ENCODE measurements at places on chromosomes 6 and 20.

DNA sequence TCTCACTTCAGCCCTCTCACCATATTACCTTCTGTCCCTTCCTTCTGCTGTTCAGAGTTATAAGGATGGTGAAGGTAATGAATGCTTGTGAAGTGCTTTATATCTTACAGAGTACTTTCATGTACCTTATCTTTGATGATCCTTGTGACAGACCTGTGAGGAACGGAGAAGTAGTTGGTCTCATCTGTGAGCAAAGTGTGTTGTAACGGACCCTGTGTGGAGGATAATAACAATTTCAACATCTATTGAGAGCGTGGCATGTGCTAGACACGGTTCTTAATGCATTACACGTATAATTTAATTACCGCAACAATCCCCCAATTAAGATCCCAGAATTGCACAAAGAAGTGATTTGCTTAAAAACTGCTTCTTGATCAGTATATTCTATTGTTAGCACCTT, 124.6 kb downstream of the ANKS1A start:
- no peak for DNase-seq

DNA sequence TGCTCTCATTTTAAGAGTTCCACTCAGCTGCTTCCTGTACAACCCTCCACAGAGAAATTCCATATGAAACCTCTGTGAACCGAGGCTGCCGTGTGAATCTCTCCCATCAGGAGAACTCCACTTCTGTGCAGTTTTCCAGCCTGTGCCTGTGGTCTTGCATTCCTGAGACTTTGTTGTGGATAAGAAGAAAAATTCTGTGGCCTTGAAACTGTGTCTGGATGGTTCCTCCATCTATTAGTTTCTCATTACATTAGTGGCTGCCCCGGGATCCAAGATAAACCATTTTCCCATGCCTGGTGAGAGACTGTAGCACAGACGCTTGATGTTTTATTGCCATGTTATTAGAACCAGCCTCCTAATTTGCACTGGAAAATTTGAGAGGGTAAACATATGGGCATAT, 40.8 kb upstream of the TIAM2 start:
- DNase-seq = no peak

DNA sequence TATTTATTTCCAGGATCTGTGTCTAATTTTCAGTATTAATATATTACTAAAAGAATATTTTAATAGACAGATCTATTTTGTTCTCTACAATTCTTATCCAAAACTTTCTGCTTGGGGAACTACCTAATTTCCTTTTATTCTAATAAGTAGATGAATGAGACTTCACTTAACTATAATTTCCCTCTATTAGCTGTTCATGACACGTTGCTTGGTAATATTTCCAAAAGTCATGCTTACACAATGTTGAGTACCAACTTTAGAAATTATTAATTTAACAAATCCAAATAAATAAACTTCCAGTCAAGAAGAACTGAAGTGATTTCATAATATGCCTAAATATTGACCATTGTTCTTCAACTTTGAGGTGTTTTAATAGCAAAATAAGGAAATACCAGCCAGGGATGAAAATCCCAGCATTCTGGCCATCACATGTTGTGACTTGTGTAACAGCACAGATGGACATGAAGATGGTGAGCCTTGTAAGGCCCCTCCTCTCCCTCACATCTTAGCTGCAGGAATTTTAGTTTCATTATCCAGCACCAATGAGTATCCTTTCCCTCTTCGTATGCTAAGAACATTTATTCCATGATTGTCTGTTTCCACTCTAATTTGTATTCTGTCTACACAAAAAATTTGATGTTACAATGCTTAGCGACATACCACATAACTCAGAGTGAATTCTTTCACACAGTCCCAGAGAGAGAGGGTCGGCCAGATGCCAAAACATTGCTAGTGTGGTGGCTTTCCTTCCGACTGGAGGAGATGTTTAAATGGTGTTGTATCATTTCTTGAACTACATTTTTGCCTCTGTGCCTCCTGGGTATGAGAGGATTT, 137.5 kb downstream of the FOXA2 start:
- no peak for DNase-seq

DNA sequence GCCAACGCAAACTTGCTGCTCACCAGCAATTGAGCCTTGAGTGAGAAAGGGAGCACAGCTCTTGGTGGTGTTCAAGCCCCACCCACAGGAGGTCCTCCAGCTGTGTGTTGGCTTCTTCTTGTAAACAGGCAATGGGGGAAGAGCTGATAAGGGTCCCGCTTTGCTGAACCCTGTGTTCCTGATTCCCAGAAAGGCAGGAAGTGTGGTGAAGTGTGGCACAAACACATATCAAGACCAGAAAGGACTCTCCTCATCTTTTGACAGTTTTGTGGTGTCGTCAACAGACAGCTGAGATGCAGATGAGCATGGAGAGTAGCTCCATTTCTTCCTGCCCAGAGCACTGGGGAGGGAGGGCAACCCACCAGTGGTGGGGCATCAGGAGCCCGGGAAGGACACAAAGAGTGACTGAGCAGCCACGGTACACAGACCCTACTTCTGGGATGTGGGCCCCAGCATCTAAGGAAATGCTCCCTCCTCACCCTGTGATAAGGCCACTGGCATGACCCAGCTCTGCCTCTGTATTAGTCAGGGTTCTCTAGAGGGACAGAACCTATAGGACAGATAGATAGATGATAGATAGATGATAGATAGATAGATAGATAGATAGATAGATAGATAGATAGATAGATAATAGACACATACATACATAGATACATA, 188.9 kb upstream of the TAB2 start:
- peak; percentile 76 for DNase-seq

DNA sequence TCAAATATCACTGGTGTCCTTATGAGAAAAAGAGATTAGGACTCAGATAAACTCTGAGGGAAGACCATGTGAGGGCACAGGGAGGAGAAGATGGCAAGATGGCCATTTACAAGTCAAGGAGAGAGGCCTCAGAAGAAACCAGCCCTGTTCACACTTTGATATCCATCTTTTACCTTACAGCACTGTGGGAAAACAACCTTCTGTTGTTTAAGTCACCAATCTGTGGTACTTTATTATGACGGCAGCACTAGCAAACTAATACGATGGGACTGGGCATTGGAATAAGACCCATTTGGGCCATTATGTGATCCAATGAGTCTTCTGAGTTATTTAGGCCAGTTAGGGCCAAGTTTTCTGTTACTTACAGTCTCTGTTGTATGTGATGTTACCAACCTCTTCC, 26.4 kb upstream of the CD2AP start:
- DNase-seq = no peak

DNA sequence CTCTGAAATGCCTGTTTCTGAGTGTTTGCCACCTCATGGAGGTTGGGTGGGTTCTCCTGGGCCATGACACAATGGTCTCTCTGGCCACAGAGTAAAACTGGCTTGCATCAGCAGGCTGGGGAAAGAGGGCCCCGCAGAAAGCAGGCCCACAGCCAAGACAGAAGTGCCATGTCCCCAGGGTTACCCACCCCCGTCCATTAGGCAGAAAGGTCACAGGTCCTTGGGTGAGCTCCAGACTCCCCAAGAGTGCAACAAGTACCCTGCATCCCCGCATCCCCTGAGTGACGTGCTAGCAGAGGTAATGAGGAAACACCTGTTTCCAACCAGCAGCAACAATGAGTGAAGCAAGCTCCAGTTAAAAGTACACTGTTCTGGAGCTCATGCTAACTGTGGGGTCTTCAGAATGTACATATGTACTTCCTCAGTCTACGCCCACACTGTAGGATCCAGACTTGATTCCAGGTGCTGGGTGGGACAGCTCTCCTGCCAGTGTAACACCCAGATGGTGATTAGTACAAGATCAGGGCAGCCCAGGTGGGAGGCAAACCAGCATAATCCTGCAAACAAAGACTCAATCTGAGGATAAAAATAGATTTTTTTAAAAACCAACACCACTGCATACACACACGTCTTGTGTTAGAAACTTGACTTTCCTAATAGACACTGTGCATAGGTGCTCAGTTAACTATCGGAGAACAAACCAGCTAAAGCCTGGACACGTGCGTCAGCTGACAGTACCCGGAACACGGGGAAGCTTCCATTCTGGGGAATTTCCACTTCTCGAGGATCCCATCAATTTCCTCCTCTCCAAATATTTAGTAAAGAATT, 31.5 kb downstream of the RRBP1 start:
- no peak for DNase-seq

GRCh38 chr6:149929422-149929821, 6.5 kb upstream of the RAET1G start:
- DNase-seq = no peak

DNA sequence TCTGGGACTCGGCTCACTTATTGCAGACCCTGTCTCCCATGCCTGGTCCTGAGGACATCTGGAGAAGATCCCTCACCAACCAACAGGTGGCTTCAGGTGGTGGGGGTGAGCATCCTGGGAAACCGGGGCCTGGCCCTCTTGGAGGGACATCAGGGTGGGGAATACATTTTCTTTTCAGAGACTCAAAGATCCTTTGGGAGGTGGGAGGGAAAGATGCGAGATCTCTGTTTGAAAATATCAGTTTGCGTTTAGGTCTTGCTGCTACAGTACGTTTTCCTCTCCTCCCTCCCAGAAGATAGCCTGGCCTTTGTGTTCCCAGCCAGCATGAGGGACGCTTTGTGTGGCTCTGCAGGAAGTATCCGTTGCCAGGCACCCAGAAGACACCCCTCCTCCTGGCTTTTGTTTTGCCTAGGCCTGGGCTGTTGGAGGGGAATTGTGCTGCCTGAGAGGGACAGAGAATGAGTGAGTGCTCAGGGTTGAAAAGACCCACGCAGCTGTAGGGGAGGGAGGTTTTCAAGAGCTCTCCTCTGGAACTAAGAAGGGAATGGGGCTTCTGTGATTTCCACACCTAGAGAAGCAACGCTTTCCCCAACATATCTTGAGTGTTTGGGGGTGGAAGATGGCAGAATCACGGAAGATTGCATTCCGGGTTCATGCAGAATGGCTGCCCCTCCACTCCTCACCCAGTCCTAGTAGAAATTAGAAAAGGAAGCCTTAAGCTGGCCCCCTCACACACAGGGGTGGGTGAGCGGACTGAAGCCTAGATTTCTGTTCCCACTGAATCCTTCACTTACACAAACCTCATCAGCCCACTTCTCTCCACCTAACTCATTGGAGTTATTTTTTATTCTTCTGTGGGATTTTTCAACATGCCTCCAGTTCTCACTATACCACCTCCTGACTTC, 22.0 kb upstream of the SLC2A12 start:
- no peak for DNase-seq

- DNase-seq = no peak
Measured at GRCh38 chr6:33673851-33674250, 37.6 kb downstream of the UQCC2 start.

DNA sequence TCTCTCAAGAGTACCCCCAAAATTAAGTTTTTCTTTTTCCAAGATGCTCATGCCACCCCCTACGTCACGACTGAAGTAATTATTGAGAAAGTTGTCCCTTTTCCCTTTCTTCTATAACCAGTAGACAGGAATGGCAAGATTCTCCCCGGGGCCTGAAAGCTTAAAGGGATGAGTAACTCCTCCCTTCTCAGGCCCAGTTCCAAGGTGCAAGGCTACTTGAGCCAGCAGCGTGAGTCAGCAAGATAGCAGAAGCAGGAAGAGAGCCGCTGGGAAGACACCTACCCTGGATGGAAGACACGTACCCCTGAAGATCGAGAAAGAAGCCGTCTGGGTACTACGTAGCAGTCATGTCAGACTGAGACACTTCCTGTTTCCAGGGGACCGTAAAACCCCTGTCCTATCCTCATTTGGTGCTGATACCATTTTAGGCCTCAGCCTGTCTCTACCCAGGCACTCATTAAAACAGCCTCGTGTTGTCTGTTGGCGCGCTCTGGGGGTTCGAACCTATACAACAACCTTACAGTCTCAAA, 241.0 kb downstream of the ADGRG6 start:
- no peak for DNase-seq

DNA sequence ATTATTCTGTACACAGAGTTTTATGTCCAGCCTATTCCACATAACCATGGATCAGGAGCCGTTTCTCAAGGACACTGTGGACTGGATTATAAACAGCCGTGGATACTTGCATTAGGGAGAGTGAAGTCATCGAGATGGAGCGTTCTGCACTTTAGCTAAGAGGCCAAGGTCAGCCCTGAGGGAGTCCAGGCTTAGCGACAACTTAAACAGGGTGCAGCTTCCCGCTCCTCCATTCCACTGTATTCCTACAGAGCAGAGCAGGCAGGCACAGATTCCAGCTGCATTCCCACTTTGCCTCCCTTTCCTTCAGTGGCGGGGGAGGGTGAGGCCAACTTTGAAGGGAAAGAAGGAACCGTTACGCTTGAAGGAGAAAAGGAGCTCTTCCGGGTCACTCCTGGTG, 59.5 kb downstream of the RAMACL start:
- DNase-seq = no peak

DNA sequence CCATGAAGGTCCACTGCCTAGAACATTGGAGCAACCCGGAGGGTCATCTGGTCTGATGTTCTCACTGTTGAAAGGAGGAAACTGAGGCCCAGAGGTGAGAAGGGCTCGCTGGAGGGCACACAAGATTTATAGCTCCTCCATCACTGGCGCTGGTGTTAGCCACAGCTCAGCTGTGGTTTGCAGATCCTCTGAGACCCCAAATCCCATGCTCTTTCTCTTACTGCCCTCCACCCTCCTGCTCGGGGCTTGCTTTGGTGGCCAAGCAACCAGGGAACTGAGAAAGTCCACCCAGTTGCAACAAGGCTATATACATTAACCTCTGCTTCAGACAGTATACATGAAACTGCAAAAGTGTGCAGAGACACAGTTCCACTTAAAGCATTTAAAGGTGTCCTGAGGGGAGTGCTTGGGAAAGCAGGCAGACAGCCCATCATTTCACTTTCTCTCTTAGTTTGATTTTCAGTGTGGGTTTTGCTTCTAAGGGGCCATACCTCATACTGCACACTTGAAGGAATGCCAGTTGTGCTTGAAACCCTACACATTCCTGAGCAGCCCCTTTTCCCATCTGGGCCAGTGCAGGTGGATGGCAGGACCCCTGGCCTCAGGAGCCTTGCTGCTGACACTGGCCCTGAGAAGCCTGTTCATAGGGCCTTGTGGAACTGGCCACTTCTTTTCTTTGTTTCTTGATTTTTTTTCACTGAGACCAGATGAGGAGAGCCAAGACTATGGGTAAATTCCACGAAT, 347.6 kb downstream of the CDC5L start:
- DNase-seq = no peak

- no peak for DNase-seq
Measured at GRCh38 chr20:878511-879307, 37.4 kb downstream of the ANGPT4 start.

DNA sequence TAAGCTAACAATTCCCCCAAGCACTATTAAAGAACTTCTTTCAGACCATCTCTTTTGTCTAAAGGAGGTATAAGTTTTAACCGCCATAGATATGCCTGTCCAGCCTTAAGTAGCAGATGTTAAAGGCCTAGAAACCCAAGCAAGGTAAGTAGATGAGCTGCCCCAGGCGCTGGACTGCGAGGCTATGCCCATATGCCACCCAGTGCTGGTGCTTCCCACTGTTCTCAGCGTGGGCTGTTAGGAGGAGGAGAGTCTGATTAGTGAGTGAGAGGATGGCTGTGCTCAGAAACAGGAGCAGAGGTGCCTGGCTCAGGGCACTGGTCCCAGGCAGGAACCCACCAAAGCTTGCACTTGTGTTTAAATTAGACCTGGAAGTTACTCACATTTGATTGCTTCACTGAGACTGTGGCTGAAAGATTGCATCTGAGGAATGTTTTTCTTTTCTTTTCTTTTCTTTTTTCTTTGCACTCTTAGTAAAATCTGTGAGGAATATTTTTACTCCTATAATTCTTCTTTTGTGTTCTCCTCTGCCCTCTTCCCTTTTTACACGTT, 32.2 kb downstream of the PRPH2 start:
- no peak for DNase-seq

All from hematopoietic multipotent progenitor cell treated with erythropoietin and hydrocortisone succinate and interleukin-3 and kit ligand, for 17 days (in vitro differentiated cells).